NCI-H1048 (cell line): ENCODE measurements at places on chromosomes 13 and 19.

DNA sequence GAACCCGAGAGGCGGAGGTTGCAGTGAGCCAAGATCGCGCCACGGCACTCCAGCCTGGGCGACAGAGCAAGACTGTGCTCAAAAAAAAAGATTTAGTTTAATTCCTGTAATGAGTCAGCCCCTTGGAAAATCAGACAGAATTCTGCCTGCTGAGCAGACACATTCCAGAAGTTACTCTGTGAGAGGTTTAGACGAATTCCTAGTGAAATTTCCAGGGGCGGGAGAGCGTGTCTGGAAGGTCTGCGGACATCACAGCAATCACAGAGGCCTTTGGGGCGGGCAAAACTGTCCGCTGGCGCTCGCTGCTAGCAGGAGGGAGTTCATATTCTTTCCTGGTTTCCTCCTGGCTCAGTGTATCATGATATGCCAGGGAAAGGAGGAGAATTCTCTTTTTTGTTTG, 17.5 kb downstream of the MISP start:
- no peak for DNase-seq

DNA sequence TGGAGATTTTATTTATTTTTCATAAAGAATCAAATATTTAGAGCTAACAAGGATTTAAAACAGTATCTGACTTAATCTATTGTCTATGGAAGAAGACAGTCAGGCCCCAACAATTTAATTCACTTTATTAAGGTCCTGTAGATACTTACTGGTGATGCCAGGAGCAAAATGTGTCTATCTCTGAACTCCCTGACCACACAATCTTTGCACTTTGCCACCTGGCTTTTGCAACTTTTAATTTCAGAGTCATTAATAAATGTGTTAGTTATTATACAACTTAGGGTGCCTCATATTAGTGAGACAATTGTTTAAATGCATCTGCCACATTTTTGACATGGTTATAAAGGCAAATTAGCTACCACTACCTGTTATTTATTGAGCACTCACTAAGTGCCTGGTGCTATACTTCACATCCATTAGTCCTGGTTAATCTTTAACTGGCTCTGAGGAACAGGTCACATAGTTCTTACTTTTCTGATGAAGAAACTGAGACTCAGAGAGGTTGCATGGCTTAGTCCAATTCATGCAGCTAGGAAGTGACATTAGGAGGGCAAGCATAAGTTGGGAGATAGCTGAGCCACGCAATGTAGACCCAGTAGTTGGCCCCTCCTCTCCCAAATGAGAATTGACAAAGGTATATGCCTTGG, 297.9 kb downstream of the DCT start:
- DNase-seq, result no peak

DNA sequence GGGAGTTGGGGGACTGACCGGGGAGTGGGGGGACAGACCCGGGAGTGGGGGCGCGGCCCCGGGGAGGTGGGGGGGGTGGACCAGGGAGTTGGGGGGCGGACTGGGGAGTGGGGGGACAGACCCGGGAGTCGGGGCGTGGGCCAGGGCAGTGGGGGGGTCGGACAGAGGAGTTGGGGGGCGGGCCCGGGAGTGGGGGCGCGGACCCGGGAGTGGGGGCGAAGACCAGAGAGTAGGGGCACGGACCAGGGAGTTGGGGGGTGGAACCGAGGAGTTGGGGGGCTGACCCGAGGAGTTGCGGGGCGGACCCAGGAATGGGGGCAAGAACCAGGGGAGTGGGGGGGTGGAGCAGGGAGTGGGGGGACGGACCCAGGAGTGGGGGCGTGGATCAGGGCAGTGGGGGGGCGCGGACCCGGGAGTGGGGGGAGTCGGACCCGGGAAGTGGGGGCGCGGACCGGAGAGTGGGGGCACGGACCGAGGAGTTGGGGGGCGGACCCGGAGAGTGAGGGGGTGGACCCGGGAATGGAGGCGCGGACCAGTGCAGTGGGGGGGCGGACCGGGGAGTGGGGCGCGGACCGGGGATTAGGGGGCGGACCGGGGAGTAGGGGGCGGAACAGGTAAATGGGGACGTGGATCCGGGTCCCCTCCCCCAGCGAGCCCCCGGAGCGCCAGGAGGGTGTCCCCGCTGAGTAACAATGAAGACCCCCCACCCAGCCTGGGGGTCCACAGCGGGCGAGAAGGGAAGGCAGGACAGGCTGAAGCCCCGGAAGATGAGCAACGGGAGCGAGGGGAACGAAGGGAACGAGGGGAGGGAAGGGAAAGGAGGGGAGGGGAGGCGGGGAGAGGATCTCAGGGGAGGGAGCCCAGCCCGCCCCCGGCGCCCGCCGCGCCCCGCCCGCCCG, 589 bp downstream of the R3HDM4 start:
- no peak for DNase-seq

DNA sequence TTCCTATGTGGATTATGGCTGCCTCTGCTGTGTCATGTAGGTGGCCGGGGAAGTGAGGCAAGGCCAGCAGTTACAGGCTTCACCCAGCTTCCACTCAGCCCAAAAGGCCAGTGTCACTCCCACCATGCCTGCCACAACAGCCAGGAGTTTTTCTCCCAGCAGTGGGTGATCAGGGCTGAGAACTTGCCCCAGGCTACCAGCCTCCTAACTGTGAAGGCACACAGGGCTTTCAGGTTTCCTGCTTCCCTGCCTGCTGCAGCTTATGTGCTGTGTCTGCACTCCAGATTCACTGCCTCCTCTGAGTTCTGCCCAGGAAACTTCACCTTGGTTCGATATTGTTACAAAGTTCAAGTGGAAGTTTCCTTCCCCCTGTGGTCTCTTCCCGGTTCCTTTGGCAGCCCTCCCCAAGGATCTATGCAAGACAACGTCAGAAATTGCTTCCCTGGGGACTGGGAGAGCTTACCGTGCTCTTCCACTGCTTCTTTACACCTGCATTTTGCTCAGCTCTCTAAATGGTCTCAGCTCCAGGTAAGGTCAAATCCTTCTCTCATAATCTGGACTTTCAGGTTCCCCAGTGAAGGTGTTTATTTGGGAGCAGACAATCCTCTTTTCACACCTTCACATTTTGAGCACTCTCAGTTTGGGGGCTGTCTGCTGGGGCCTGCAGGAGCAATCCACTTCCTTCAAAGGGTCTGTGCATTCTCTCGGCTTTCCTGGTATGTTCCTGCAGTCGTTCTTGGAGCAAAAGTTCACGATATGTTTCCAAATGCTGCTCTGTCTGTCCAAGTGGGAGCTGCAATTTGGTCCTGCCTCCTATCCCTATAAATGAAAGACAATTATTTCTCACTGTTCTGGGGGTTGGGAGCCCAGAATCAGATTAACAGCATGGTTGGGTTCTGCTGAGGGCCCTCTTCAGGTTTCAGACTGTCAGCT, 1730.1 kb upstream of the PRR20A start:
- DNase-seq, result no peak

DNA sequence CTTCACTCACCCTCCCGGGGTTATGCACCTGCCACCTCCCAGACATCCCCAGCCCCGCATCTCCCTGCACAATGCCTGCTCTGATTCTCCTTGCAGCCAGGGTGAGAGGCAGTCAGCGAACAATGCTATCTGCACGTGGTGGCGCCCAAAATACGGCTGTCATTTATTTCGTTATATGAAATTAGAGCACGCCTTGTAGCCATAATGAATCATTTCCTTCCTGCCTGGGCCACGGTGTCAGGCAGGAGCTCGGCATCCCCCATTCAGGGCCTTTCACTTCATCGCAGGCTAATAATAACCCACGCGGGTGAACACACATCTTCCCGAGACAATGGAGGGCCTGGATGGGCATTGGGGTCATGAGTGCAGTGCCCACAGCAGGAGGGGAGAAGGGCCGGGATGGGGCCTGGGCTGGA, 143.8 kb upstream of the ZNF507 start:
- no peak for DNase-seq
